ENCODE measurements at places on chromosomes 16 and 17.
A peak's percentile ranks its signal among the peaks of the same experiment; 100 is the strongest.

DNA sequence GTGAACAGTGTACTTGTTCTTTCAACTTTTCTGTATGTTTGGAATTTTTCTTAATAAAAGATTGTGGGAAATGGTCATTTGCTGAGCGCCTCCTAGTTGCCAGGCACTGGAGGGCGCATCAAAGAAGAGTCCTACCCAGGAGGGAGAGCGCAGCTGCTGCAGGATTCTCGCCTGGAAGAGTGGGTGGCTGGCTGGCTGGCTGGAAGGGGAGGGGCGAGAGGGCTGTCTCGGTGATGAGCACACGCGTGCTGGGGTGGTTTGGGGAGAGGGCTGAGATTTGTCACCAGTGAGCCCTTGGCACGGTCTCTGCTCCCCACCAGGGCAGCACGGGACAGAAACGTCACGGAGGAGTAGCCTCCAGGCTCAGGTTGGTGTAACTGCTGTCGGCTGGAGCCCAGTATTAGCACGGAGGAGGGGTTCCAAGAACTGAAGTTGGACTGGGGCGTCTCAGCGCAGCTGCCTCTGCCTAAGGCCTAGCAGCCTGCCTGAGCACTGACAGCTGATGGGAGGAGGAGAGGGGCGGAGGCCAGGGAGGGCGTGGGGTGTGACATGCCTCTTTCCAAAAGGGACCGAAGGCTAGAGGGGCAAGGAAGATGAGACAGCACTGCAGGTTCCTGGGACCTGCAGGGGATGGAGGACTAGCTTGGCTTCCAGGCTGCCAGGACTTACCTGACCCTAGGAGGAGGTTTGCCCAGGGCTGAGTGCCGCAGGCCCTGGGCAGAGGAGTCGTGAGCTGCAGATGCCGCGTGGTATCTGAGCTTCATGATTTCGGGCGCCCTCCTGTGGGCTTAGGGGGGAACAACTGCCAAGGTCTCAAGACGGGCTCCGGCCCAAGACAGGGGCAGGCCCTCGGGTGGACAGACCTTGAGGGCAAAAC lies 5.7 kb downstream of the LDHD start:
- peak; percentile 72 for DNase-seq

DNA sequence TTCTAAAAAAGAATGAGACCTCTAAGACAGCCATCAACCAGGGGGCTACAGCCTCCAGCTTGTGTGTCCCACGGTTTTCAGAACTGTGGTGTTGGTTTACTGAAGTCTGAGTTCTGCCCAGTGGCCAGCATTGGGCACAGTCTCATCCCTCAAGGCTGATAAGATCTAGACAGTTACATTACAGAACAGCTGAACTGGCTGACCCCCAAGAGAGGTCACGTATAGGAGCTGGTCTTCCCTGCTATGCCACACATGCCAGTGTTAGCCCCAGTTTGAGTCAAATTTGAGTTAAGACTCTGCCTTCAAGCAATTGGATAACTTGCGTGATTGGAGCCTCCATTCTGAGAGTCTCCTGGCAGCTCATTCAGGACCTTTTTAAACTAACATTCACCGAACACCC lies 14.8 kb upstream of the NUP93 start:
- no peak for DNase-seq

- peak; percentile 20 for DNase-seq
These were observed at the start of gene ABCA8 for GRCh38 chr17:68955181-68955841. TSS of gene ABCA8 (minus strand) at chr17:68955392. CDS start at chr17:68942034, 13,358 bp downstream.

DNA sequence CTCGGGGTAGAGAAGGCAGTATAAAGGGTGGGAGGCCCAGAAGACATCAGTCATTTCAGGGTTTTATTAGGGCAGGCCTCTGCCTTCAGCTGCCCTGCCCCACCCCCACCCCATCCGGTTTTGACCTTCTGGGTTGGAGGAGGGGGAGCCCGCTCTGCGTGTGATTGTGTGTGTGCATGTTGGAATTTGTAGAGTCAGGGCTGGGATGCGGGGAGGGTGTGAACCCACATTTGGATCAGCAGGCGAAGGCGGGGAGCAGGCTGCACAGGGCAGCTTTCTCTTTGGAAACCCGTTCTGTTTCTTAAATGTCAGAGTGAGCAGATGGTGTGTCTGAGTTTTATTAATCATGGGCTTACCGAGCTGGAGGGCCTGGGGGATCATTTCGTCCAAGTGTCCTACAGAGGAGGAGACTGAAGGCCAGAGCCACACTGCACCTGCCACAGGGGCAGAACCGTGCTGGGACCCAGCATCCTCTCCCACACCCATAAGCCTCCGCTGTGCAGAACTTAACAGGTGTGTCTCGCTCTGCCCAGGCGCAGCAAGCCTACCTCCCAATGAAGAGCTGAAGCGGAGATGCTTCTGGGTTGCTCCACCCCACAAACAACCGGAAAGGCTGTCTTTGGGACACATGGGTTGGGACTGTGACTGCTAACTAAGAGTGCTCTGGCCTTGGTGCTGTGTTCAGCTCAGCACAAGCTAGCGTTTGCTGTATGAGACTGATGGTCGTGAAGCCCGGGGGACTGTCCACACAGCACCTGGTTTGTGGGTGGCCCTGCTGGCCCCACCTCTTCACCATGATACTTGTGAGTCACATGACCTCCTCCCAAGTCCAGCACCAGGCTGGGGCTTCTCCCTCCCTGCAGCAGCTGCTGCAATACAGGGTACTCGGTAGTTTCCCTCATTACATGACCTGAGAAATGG lies 70.9 kb upstream of the GSE1 start:
- DNase-seq, result no peak

DNA sequence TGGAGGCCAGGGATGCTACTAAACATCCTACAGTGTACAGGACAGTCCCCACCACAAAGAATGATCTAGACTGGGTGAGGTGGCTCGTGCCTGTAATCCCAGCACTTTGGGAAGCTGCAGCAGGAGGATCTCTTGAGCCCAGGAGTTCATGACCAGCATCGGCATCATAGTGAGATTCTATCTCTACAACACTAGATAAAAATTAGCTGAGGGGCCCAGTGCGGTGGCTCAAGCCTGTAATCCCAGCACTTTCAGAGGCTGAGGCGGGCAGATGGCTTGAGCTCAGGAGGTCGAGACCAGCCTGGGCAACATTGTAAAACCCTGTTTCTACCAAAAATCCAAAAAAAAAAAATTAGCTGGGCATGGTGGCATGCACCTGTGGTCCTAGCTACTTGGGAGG lies 5.4 kb upstream of the ZNF500 start:
- DNase-seq, result no peak

DNA sequence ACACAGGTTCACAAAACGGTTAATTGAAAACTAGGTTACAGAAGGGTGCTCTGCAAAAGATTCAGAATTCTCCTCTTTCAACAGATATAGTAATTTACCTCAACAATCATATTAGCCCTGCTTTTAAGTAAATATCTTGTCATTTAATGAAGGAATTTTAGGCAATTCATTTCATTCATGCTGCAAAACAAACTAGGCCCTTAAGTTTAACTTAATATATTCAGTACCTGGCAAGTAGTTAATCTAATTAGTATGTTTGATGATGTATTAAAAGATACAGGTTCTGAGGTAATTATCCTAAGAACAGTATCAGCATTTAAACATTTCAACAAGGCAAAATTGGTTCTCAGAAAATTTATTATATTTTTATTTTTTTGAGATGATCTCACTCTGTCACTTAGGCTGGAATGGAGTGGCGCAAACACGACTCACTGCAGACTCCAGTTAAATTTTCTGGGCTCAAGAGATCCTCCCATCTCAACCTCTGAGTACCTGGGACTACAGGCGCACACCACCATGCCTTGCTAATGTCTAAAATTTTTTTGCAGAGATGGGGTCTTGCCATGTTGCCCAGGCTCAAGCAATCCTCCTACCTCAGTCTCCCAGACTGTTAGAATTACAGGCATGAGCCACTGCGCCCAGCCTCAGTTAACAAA lies 44.9 kb downstream of the SMURF2 start:
- DNase-seq, result no peak

DNA sequence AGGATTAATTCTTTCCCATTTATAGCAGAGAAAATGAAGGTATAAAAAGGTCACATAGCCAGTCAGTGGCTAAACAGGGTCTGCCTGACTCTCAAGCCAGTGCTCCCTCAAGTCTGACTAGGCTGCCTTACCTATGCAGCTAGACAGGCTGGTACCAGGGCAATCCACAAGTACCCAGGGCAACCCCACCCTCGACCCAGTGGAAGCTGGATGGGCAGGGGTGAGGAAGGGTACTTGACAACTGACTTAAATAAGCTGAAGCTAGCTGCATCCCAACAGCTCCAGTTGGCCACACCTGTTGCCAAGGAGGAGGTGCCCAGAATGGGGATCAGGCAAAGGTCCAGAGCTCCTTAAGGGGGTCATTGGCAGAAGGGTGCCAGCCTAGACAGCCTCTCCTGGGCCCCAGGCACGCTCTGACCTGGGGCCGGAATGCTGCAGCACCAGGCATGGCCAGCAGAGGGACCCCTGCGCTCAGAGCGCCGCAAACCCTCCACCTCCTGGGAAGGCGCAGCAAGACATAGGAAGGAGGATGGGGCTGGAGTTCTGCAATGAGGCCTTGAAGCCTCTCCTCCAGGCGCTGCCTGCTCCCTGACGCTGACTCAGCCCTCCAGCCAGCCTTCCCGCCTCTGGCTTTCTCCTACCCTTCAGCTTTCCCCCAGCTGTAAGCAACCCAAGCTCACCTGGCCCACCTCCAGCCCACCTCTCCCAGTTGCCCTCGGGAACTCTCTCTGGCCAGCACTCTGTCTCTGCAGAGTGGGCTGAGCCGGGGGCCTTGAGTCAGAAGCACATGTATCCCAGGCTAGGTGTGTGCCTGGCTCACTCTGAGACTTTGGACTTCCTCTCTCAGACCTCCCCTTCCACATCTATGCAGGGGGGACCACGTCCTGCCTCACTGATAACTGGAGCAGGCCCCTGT lies 28.8 kb downstream of the MPP2 start:
- peak; percentile 23 for DNase-seq

DNA sequence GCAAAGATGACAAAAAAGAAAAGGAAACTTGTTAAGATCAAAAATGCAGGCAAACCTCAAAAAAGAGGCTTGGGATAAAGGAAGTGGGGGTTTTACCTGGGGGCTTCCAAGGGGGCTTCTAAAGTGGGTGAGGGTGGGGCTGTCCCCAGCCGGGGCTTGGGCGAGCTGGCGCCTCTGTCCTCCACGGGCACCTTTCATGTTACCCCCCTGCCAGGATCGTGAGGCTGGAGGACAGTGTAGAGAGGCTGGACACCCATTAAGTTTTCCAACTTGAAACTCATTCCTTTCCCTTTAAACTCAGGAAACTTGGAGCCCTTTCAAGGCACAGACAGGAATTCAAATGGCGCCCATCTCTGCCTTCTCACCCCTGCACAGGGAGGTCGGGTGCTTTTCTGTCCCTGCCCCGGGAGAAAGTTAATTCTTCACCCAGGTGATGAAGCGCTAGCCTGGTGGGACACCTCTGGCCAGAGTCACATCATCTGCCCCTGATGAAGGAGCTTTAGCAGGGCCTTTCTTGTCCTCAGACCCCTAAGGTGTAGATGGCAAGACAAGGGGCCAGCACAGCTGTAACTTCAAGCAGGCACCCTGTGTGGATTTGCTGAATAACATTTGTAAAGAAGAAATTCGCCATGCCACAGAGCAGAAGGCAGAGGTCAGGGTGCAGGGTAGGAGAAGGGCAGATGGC lies 87.3 kb downstream of the C16orf78 start:
- DNase-seq, result no peak

DNA sequence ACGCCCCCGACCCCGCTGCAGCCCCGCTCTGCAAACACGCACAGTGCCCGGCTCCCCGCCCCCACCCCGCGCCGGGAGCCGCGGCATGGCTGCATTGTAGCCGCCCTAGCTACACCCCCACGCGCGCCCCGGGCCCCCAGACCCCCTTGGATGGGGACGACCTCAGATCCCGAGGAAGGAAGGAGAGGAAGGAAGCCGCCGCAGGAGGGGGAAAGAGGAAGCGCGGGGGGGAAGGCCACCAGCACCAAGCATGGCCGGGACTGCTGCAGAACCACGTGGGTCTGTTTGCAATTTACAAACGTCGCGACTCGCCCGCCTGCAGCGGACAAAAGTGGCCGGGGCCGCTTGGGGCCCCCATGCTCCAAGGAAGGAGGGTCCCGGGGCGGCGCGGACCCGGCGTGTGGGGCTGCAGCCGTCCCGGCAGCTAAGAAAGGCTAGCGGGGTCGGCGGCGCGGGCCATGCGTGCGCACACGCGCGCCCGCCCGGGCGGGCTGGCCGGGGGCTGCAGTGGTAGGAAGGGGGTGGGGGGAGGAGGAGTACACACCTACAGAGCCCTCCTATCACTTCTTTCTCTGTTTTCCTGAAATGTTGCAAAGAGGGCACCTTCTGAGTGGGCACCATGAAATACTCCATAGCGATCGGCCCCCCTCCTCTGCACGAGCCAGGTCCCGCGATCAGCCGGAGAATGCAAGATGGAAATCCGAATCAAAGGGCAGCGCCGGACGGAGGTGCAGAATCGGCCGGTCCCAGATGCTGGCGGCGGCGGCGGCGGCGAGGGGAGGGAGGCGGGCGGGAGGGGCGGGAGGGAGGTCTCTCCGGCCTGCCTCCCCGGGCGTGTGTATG lies 488 bp downstream of the TFAP4 start:
- DNase-seq, result peak; percentile 26

DNA sequence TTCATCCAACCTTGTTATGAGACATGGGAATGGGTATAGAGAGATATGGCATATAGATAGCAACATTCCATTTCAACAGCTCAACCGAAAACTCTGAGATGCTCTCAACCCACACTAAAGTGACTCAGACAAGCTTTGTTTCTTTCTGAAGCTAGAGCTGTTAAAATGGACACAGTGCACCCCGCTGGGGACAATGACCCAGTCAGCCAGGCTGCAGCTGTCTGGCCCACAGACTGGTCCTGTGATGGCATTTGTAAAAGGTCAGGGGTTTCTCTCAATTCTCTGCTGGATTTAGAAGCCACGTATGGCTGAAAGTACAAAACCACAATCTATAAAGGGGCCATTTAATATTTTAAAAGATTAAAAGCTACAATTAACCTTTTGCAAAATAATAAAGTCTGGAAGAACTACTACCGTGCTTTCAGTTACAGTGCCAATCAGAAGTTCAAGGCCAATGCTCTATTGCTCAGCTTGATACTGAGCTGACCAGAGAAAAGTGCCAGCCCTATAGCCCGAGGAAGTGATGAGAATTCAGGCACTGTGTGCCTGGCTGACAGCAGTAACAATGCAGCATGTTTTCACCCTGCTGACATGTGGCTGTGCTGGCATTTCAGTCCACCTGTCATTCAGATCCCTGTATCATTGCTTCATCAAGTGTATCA lies 60.2 kb downstream of the TEX2 start:
- peak; percentile 9 for DNase-seq

- no peak for DNase-seq
These were observed 25.6 kb upstream of the NTN1 start for GRCh38 chr17:8995711-8996110.
